ENCODE measurements at places on chromosomes 2 and 18.

- DNase-seq, result no peak
These were observed 207.3 kb downstream of the SS18 start for GRCh38 chr18:25883091-25883490.

DNA sequence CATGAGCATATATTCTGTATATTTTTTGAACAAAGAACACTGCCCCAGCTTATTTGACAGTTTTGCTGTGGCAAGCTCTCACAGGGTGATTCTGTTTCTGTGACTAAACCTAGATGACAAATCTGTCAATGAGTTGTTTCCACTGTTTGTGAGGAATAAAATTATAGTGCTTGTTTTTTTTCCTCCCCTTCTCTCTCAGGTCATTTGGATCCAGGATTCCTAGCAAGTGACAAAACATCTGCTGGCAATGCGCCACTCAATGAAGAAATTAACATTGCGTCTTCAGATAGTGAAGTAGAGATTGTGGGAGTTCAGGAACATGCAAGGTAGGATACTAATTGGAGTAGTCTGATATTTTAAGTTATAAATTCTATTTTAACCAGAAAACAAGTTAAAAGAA lies 149.3 kb downstream of the HAUS1 start:
- DNase-seq, result peak; percentile 58

- DNase-seq, result no peak
These were observed 24.1 kb downstream of the ENOSF1 start for GRCh38 chr18:688323-688722.

GRCh38 chr2:219358170-219359075 lies 25.9 kb upstream of the RESP18 start:
- no peak for DNase-seq
